ENCODE measurements at places on chromosomes 3 and 15.

GRCh38 chr3:184821034-184821433, 9.1 kb downstream of the VPS8 start:
- DNase-seq = no peak

DNA sequence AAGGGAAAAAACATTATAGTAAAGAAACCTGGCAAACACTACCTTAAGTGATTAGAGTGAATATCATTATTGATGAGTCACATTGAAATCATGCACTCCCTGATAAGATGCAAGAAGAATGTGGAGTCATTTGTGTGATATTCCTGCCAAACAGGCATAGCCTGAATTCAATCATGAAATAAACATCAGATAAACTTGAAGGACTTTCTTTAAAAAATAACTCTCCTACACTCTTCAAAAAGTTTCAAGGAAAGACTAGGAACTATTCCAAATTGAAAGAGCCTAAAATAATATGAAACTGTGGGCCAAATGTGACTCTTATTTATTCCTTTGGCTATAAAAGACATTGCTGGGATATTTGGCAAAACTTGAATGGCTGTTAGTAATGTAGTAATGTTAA, 625.7 kb upstream of the LMCD1 start:
- DNase-seq = no peak

GRCh38 chr3:183828538-183828870, 3.1 kb upstream of the MAP6D1 start:
- DNase-seq = no peak

- no peak for DNase-seq
Measured at GRCh38 chr3:143784446-143784845, 63.8 kb downstream of the SLC9A9 start.

DNA sequence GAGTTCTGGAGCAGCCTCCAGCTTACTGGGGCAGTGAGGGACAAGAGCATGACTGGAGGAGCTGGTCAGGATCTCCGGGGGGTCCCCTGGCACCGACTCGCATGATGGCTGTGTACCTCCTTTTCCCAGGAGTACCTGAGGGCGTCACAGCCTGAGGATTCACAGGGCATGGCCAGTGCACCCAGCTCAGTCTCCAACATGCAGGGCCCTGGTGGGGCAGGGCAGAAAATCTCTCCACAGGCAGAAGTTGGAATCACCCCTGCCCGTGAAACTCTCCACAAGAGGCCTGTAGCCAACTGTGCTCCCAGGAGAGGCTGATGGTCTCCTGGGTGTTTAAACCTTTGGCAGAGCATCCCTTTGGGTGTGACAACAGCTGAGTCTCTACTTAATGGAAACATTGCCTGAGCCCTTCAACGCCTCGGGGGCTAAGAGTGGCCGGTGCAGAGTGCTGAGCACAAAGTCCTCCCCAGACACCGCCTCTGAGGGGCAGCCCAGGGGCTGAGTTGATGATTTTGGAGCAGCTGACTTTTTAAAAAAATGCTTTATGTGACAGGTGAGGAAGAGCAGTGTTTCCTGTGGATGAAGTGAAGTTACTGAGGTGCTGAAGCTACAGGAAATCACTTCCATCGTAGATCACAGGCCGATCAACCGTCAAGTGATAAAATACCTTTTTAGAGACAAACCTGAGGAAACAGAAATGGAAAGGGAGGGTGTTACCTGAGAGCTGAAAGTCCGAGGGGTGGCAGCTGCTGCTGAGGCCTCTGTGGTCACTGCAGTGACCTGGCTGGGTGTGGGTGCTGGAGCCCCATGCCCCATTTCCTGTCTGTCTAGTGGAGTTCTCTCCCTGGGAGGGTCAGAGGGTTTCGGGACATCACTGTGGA, 21.9 kb upstream of the CXCR6 start:
- DNase-seq = no peak

- DNase-seq = no peak
Measured at GRCh38 chr15:96049766-96050165, 280.7 kb upstream of the NR2F2 start.

DNA sequence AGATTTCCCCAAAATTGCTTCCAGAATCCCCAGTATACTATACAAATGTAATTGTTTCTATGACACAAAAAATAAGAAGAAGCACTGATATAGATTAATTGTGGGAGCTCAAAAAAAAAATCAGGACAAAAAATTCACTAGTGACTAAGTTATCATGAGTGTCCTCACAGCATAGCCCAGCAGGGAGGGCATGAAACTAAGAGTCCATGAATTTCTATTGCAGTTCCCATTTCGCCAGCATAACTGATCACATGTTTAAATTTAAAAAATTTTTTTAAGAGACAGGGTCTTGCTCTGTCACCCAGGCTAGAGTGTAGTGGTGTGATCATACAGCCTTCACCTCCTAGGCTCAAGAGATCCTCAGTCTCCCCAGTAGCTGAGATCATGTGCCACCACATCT, 10.6 kb downstream of the NCEH1 start:
- no peak for DNase-seq

DNA sequence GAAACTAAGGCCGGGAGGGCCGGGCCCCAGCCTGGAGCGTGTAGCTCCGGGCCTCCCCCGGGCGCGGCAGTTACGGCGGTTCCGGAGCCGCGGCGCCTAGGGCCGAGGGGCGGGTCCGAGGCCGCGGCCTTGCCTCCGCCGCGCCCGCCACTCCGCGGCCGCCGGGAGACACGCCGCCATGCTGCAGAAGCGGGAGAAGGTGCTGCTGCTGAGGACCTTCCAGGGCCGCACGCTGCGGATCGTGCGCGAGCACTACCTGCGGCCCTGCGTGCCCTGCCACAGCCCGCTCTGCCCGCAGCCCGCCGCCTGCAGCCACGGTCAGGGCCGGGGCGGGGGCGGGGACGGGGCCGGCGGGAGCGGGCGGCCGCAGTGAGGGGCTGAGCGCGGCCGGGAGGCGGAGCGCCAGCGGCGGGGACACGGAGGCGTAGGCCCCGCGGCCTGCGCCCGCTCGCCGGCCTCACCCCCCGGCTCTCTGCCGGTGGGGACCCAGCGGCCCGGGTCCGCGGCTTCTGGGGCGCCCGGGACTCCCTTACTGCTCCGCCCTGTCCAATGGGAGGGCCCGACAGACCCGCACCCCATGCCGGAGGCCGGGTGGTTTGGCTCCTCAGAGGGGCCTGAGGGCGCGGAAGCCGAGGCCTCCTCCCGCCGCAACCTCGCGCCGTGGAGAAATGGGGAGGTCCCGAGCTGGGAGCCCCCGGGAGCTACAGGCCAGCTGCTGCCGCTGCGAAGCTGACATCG, at the start of gene DIS3L:
Gene DIS3L, plus strand, starts transcription at position 150 of the 738 bp plus-strand sequence. Its CDS starts 29 bp downstream, at position 179.
- DNase-seq = no peak

DNA sequence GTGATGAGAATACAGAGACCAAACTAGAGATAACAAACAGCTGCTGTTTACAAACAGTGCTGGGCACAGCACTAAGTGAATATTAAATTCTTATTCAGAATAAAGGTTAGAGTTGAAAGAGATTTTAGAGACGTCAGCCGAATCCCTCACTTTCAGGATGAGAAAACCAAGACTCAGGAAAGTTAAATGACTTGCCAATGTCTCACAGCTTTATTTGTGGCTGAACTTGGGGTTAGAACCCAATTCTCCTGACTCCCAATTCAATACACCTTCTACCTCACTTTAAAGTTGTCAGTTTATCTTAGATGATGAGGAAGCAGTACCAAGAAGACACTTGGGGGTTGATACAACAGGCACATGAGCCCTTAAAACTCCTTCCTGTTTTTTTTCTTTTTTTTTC, 180.9 kb downstream of the GAP43 start:
- DNase-seq = no peak

DNA sequence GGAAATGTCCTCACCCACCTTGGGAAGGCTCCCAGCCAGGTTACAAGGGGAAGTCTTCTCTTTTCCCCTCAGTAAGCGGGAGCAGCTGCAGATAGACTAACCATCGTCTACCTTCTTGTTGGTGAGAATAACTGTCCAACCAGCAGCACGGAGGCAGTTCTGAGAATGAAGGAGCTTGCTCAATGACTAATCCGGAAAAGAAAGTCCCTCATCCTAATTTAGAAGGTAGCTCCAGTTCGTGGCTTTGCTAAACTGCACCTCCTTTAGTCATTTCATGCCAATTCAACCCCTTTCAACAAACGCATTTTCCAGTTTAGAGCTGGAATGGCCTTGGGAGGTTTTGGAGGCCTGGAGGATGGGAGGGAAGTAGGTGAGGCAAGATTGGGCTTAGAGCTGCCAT, 527.4 kb upstream of the PROK2 start:
- no peak for DNase-seq

GRCh38 chr15:78629716-78630065, 8.9 kb upstream of the CHRNA3 start:
- DNase-seq = no peak

DNA sequence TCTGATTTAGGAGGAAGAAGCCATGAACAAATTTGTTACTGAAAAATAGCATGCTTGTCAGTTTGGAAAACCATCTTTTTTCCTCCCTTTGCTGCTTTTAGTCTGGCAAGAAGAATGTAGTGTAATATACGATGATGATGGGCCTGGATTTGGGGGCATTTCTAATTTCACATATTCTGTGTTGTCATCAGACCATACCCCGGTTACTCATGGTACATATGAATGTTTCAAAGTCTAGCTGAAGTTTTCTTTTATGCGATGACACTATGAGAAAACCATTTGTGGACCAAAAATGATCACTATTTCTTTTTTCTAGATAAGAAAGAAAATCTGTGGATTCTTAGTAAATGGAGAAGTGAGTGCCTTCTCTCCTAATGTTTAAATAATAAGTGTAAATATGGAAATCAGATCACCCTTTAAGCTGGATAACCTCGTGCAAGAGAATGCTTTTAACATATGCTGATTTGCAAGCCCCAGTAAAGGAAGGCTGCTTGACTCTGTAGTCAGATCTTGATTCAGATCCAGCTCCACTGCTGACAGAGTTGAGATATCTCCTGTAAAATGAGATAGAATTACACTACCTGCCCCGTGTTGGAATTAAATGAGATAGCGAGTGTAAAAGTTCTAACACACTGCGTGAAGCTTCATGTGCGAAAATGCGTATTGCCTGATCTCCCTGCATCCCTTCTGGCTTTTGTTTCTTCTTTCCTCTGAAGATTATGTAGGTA, 3.0 kb downstream of the MEF2A start:
- no peak for DNase-seq

DNA sequence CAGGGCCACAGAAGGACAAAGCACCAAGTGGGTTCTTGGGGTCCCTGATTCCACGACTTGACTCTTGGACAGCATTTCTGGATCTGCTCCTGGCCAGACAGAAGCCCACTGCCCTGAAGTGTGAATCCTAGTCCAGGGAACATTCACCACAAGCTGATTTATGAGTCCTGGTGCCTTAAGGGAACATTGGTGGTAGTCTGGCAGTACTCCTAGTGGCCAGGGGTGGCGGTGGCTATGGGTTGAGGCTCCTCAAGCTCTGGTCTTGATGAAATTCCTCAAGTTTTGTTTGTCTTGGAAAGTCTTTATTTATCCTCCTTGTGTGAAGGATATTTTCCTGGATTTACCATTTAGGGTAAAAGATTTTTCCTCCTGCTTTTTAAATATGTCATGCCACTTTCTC, 307.5 kb downstream of the PYDC2 start:
- no peak for DNase-seq

DNA sequence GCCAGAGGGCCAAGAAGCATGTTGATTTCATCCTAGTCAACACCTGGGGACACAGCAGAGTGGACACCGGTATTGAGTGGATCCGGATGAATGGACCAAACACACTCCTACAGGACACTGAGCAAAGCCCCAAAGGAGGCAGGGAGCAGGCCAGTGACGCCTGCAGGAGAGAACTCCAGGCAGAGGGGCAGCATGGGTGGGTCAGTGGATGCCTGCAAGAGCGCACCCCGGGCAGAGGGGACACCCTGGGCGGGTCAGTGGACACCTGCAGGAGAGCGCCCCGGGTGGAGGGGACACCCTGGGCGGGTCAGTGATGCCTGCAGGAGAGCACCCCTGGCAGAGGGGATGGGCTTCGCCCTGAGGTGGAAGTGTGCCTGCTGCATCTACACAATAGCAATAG, 27.6 kb upstream of the HRH1 start:
- no peak for DNase-seq

DNA sequence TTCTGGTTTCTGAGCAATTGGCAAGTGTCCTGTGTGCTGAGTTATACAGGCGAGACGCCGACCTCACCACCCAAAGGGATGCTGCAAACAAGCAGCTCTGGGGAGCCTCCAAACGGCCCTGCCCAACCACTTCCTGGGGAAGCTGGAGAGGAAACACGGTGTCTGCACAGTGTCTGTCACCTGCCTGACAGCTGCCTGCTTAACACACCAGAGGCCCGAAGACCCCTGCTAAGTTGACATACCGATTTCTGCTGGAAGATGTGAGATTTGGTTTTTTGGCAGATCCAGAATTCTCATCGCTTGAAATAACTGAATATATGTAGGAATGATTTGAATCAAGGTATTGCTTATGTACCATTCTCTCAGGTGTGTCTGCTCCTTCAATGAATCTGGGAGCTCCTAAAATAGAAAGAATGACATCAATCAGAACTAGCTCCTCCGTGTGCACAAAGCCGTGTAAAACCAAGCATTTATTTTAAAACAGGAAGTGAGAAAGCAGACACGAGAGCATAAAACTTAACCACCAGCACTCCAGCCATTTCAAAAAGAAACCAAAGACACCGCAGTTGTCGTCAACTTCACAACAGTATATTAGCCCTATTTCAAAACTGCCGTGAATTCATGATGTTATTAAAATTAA, 27.2 kb downstream of the LRRC2 start:
- DNase-seq = no peak

GRCh38 chr3:72887705-72888545, at the start of gene GXYLT2:
TSS of gene GXYLT2 (plus strand) at chr3:72888046. CDS start at chr3:72888234, 188 bp downstream.
- peak; percentile 56 for DNase-seq

All from NCI-H446 treated with DMSO at 0.1 percent for 48 hours (cell line).